Left lung (tissue), 14 donors: ENCODE measurements at places on chromosomes 3 and 15. TPM values are rescaled to one million over a fixed set of nuclear protein-coding genes. Genes with fewer than 3 reads are reported as not detected.

DNA sequence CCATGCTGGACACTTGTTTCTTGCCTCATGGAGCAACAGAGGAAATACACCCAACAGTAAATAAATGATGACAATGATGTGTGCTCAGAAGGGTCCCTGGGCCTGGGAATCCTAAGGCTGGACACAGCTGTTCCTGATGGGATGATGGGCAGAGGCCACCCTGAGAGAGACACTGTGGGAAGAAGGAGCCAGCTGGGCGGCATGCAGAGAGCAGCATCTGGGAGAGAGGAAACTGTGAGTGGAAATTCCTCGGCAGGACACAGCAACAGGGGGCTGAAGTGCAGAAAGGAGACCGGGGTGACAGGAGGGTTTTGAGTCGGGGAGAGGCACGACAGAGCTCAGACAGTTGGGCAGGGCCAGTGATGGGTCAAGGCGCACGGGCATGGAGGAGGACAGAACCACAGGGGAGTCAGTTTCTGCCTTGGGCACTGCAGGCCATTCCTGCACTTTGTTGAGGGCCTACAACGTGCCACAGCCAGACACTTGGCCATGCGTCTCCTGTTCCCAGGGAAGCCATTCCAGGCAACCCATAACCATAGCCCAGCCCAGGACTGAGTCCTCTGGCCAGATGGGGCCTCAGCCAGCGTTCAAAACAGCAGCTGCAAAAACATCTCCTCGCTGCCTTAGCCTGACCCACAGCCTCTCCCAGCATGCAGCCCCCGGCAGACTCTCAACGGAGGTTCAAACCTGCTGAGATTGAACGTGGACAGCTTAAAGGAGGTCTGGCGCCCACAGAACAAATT, 36.7 kb upstream of the SLC6A1 start:
- DNase-seq: no peak

DNA sequence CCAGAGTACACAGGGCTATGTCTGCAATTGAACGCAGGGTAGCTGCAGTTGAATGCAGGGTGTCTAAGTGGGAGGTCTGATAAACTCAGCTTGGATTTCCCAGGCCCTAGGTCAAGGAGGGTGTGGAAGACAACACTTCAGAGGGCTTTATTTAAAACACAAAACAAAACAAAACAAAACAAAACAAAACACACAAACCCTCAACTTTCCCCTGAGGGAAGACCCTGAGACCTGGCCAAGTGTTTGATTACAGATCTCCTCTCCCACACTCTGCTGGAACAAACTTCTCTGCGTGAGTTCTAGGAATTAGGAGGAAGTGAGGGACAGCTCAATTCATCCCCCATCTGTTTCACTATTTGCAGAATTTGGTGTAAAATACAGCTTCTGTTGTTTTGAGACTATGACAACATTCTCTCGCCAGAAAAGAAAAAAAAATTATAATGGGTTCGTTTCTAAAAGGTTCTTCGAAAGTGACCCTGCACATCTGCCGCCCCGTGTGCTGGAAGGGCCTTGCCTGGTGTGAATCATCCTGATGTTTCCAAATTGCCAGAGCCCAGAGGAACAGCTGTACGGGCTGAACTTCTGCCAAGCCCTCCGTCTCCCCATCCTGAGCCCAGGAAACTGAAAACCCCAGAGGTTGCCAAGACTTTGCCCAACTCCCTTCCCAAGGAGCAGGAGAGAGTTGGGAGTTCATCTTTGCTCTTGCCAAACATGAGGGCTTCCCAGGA, 73.3 kb upstream of the RAD18 start:
- DNase-seq: peak; percentile 73

- no peak for DNase-seq
Measured at GRCh38 chr3:157868196-157868595, 238.0 kb downstream of the SHOX2 start.

Gene NDUFB5
- polyA plus RNA-seq: 135 TPM

Gene MYO9A
- 42.6 TPM for polyA plus RNA-seq

Gene OR5AC2
- not detected for polyA plus RNA-seq

Gene EFHB
- polyA plus RNA-seq: 3.4 TPM
